AG10803 (cell line): ENCODE measurements at places on chromosomes 11 and 22.

- no peak for DNase-seq
Measured at GRCh38 chr11:117627259-117627658, 169.8 kb downstream of the DSCAML1 start.

DNA sequence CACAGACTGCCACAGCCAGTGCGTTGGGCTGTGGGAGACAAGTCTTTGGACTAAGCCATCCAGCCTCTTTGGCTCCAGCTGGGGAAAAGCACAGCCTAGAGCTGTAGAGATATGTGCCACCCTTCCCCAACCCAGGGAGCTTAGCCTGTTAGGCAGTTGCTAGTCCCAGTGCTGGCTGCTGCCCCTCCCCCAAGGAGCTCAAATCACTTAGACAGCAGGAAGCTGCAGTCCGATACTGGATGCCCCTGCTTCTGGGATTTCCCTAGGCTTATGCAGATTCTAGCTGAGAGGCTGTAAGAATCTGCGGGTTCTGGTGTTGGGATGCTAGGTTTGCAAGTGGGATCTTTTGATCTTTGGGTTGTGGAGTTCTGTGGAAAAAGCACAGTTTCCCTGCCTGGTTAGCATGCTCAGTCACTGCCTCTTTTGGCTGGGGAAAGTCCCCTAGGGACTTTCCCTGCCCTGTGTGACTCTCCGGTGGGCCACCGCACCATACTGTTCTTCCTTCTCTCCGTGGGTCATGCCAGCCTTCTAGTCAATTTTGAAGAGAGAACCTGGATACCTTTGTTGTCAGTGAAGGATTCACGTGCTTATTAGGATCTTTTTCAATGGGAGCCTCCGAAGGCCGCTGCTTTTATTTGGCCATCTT, 792.0 kb downstream of the KCNA4 start:
- no peak for DNase-seq

- DNase-seq = peak; percentile 93
Measured at GRCh38 chr11:88420165-88420791, 82.7 kb upstream of the CTSC start.

GRCh38 chr22:24985826-24986214, 33.3 kb downstream of the KIAA1671 start:
- DNase-seq = peak; percentile 55

DNA sequence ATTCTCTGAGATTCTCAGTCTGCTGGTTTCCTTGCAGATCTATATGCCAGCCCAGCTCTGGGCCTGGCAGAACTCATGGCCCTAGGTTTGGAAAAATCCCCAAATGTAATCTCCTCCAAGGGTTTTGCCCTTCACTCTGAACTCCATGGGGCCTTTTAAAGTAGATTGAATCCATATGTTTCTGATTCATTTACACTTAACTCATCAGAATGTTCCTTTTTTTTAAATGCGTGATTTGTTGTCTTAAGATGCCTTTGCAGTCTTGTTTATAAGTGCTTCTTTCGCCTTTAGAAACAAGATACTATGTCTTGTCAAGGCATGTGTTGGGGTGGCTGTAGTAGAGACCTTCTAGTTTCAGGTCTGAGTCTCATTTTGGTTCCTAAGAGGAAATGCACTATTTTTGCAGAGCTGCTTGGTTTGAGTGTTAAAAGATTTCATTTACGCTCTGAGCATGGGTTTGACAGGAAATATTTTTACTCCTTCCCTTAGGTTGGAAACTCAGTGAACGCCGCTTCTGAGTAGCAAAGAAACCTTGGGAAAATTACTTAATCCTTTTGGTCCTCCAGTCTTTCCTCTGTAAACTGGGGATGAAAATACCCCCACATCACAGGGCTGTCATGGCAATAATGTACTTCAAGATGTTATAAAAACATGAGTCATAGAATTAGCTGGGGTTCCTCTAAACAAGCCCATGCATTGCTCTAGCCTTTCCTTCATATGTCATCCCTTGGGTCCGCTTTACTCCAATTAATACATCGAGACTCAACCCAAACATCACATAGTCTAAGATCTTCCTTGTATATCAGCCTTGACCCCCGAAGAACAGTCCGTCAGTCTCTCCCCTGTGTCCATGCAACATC, 83.5 kb downstream of the SNX19 start:
- no peak for DNase-seq

GRCh38 chr11:108906826-108907225, 242.0 kb downstream of the DDX10 start:
- DNase-seq = peak; percentile 18

DNA sequence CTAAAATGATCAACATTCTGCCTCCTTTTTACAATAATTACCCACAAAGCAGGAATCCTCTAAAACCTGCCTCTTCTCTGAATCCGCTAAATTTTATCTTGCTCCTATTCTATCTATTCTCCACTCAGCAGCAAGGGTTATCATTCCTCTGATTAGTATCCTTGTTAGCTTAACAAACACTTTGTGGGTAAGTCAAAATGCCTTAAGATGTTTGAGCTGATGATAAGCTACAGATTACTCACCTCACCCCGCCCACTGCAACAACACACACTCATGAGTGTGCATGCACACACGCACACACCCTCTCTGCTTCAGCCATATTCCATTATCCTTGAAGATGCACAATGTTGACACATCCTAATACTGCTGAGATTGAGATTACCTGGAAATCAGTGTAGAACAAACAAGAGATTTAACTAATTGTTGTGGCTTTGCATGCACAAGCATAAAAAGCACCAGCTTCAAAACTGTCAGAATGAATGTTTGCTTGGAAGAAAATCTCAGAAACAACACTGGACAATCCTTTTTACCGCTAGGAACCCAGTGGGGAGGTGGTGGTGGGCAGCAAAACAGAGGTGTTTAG, 130.9 kb downstream of the BBOX1 start:
- DNase-seq = no peak

GRCh38 chr11:70298243-70298915, 27.9 kb downstream of the PPFIA1 start:
- DNase-seq = peak; percentile 47

- DNase-seq = no peak
Measured at GRCh38 chr11:64947208-64947814, 11.6 kb upstream of the GPHA2 start.

DNA sequence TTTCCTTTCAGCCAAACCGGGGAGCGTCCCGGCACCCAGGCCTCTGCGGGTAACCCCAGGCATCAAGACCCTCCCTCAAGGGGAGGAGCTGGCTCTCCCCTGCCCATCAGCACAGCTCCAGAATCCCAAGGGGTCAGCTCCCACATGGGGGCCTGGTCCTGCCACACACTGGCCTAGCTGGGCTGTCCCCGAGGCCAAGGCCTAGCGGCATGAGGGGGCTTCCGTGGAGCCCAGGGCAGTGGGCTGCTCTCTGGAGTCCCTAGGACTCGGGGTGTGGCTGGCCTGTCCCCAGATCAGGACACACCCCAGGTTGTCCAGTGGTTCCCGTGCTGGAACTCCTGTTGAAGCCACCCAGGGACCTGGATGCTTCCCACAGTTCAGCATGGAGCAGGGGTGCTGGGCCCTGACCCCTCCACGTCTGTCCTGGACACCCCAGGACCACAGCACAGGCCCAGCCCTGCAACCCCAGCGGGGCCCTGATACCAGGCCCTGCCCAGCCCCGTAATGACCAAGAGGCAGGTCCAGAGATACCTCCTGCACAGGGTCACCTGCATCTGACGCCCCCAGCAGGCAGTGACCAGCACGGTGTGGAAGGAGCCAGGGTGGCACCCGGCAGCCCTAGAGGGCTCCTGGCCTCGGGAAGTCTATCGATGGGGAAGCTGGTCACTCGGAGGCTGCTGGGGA, 5.5 kb downstream of the HRAS start:
- no peak for DNase-seq

DNA sequence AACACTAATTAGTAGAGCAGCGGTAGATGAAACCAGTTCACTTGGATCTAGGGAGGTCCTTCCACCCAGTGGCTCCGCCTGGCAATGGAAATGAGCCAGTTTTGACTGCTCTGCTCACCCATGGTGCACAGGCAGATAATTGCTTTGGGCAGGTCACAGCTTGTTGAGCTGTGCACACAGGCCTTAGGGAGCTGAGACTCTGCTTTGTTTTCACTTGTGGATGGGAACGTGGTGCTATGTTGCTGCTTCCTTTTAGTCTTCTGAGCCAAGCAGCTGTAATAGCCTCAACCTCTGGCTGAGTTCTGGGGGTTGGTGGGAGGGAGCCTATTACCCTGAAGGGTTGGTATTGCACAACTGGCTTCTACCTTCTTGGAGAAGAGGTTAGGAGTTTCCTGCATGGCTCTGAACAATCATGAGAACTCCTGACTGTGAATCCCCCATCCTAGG, 262.3 kb upstream of the MTNR1B start:
- no peak for DNase-seq

DNA sequence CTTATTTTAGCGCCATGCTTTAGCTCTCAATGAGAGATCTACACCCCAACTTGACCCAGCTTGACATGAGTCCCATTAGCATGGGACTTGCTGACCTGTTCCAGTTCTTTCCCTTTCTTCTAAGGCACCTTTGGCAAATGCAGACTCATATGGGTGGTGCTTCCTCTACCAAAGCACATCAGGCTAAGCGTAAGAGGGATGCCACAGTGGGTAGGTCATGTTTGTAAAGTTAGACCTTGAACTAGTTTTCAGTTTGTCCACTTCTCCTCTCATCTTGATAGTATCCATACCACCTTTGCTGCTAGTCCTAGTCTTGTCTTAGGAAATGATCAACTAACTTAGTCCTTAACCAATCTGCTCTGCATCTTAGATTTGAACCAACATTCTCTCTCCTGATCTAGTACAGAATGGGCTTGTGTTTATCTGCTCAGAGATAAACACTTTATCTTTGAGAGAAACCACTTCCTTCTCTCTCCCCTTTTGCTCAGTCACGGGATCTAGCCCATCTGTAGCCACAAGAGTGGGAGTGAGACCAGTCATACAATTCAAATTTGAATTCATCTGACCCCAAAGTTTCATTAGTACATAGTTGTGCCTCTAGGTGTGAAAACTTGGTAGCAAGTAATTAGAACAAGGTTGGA, 72.1 kb upstream of the CD44 start:
- no peak for DNase-seq

GRCh38 chr11:45362636-45363035, 76.5 kb upstream of the SYT13 start:
- DNase-seq = no peak

DNA sequence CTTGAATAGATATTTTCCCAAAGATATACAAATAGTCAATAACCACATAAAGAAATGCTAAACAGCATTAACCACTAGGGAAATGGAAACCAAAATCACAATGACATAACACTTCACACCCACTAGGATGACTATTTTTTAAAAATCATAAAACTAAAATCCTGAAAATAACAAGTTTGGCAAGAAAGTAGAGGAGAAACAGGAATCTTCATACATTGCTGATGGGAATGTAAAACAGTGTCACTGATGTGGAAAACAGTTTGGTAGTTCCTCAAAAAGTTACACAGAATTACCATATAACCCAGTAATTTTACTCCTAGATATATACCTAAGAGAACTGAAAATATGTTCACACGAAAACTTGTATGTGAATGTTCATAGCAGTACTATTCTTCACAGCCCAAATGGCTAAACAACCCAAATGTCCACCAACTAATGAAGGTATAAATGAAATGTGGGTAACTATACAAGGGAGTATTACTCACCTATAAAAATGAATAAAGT, 12.5 kb downstream of the PICALM start:
- no peak for DNase-seq

GRCh38 chr11:63574856-63575602, 11.8 kb upstream of the PLAAT2 start:
- peak; percentile 10 for DNase-seq

DNA sequence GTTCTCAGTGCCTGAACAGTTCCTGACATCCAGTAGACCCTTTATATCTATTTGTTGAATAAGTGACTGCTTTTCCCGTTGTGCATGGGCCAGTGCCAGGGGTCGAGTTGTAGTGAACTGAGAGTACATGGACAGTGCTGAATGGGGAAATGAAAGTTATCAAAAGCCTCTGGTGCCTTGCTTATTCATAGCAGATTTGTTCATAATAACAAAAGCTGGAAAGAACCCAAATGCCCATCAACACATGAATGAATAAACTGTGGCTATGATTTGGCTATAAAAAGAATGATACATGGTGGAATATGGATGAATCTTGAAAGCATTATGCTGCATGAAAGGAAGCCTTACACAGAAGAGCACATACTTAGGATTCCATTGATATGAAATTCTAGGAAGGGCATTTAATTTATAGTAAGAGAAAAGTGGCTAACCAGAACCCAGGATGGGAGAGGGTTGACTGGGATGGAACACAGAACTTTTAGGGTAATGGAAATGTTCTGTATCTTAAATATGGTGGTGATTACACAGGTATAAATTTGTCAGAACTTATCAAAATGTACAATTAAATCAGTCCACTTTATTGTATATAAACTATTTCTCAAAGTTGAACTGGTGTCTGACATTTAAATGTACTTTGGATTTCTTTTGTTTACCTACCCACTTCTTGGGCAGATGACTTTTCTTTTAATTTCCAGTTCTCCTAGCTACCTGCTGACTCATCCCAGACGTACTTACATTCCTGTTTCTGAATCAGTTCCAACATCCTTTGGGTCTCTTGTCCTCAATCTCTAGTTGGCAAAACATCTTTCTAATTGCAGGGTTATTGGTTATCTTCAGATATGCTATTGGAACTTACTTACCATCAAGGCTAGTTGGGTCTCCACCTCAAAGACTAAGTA, 42.8 kb downstream of the PACS1 start:
- DNase-seq = peak; percentile 94

DNA sequence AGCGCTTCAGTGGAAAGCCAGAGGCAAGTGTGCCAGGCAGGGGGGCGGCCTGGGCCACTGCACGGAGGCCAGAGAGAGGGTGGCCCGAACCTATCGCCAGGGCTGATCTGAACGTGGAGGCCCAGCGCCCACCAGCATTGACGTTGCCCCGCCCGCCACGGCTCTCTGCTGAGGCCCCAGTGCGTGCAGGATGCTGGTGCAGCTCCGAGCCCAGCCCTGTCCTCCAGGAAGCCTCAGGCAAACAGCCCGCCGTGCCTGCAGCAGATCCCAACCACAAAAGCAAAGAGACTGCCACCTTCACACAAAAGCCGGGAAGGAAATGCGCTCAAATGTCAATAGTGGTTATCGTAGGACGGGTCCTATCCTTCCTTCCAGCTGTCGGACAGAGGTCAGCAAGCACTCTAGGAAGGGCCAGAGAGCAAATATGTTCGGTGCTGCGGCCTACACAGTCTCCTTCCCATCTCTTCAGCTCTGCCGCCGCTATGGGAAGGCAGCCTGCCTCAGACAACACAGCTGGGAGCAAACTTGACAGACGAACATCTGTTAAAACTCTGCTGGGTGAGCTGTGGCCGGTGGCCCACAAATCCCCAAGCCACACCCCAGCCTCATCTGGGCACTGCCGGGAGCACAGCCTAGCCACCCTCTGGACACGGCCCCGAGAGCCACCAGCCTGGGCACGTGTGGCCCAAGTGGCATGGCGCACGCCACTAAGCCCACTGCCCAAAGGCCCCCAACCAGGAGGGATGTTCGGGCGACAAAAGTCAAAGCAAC, 146.2 kb downstream of the CRYBB2 start:
- peak; percentile 16 for DNase-seq
